ENCODE measurements at places on chromosomes 13 and 19.

DNA sequence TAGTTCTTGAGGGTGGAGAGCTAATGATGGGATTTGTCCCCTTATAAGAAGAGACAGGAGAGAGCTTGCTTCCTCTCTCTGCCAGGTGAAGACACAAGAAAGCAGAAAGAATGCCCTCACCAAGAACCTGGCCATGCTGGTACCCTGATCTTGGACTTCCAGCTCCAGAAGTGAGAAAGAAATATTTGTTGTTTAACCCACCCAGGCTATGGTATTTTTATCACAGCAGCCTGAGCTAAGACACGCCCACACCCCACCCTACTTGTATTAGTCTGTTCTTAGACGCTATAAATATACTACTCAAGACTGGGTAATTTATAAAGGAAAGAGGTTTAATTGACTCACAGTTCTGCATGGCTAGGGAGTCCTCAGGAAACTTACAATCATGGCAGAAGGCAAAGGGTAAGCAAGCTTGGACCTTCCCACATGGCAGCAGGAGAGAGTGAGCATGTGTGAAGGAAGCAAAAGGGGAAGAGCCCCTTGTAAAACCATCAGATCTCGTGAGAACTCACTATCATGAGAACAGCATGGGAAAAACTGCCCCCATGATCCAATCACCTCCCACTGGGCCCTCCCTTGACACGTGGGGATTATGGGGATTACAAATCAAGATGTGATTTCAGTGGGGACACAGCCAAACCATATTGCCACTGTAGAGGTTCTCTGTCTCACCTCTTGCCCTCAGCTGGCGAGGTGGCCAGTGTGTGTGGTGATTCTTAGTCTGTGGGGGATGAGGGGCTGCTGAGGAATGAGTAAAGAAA is 57.4 kb upstream of the RCBTB2 start:
- no peak for DNase-seq

GRCh38 chr13:82565201-82565600 is 1317.1 kb downstream of the SLITRK1 start:
- DNase-seq = no peak

DNA sequence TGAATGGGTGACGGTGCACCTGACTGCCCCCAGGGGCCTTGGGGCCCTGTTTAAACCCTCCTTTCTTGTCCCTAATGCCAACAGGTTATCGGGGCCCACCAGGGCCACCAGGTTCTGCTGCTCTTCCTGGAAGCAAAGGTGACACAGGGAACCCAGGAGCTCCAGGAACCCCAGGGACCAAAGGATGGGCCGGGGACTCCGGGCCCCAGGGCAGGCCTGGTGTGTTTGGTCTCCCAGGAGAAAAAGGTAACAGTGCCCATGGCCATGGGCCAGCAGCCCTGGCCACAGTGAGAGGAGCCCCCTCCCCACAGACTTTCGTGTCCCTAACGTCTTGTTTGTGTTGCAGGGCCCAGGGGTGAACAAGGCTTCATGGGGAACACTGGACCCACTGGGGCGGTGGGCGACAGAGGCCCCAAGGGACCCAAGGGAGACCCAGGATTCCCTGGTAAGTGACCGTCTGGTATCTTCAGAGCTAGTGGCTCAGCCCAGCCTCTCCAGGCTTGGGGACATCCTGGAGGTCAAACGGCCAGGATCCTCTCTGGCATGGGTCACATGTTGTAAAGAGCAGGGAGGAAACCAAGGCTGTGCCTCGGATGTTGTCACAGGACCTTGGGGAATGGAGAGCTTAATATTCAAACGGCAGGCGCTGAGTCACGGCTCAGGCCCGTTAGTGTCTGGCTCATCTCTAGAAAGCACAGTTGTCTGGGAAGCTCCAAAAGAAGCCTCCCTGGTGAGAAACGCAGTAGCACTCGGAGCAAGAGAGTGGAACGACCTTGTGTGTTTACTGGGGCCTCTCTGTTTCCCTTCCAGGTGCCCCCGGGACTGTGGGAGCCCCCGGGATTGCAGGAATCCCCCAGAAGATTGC is 58.3 kb downstream of the RAB20 start:
- DNase-seq = no peak

- no peak for DNase-seq
These were observed 19.5 kb upstream of the IFT88 start for GRCh38 chr13:20547479-20547908.

GRCh38 chr19:4596033-4596904 is 36.8 kb upstream of the SEMA6B start:
- DNase-seq = no peak

DNA sequence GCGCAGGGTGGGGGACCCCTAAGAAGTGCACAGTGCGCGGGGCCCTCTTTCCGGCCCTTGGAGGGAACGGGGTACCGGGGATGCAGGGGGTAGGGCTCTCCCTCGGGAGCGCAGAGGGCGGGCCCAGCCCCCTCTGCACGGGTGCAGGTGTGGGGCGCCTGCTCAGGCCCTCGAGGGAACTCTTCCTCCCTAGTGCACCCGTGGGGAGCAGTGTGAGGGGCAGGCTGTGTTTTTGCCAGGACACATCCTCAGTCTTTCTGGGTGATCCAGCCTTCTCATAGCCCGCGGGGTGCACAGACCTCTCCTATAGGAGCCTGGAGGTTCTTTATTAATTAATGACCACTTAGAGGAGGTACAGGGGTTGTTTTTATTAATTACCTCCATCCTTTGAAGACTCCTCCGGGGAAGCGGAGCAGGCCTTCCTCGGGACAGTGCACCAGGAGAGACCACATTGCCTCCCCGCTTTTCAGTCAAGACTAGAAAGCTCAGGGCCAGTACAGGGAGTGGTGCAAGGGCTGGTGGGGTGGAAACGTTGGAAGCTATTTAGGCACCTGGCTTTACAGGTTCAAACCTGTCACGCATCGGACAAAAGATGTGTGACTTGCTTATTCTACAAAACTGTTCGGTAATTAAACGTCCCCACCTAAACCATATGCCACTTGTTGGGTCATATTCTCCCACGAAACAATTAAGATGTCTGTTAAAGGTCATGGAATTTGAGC is 598 bp upstream of the GJB6 start:
- no peak for DNase-seq

- DNase-seq = no peak
These were observed 13.4 kb downstream of the CAPS start for GRCh38 chr19:5927441-5927821.

GRCh38 chr13:44142941-44143665 is 230.5 kb upstream of the SERP2 start:
- DNase-seq = no peak

DNA sequence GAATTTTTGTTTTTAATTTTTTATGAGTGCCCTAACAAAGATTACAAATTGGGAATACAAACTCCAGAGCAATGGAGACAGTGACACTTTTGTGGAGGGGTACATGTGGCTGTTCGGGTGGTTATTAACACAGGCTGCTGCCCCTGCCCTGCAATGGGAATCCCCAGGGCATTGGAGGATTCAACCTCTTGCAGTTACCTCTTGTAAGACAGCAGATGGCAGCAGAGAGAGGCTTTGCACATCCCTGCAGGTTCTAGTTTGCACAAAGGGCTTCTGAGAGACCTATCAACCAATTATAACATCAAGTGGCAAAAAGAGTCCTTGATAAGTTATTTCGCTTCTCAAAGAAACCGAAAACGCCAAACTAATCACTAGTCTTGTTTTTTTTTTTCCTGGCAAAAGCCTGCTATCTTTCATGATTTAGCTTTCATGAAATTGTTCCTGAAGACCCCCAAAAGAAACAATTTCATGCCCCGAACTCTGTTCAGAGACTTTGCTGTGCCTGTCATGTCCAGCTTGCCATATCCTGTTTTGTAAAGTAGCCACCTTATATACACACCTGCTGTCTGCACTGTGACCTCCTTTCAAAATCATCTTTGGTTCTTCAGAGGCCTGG is 10.4 kb downstream of the GJB2 start:
- no peak for DNase-seq

GRCh38 chr13:48443442-48444208 is 30.7 kb upstream of the LPAR6 start:
- no peak for DNase-seq

DNA sequence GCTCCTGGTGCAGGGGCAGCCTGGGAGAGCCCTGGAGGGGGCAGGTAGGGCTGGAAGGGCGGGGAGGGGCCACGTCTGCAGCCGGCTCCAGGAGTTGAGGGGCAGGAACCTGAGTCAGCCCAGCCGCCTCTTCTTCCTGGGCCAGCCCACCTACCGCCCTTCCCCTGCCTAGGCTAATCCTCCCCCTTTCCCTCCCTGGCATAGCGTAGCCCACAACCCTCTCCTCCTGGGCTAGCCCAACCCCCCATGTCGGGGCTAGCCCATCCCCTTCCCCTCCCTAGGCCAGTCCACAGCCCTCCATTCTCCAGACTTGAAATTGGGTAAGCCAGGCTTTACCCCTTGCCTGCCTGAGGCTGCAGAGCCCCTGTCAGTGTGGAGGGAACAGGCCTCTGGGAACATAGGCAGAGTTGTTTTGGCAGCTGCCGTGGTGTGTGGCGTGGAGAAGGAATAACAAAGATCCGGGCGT is 20.6 kb upstream of the WDR18 start:
- no peak for DNase-seq

GRCh38 chr13:73991884-73992283 is 142.3 kb downstream of the KLF12 start:
- DNase-seq = no peak

DNA sequence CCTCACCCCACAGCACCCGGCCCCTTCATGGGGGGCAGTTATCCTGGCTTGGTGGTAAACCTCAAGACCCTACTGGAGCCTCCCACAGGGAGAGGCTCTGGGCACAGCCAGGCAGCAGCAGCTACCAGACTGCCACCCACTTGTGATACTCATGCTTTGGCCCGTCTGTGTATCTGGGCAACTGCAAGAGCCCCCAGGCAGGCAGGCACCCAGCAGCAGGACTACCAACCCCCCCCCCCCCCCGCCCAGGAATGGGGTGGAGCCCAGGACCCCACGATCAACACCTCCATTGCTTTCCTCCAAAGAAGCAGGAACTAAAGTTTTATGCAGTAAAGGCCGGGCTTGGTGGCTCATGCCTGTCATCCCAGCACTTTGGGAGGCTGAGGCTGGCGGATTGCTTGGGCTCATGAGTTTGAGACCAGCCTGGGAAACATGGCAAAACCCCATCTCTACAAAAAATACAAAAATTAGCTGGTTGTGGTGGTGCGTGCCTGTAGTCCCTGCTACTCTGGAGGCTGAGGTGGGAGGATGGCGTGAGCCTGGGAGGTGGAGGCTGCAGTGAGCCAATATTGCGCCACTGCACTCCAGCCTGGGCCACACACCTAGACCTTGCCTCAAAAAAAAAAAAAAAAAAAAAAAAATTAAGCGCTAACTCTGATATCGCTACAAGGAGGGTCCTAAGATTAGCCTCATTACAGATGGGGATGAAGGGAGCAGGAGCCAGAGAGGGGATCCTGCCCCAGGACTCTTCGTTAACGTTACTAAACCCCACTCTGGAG is 1.1 kb upstream of the LYL1 start:
- DNase-seq = peak; percentile 87

- no peak for DNase-seq
These were observed 190.8 kb downstream of the TEX29 start for GRCh38 chr13:111511219-111511732.

- no peak for DNase-seq
These were observed 41.6 kb upstream of the SPRY2 start for GRCh38 chr13:80382576-80382975.

- no peak for DNase-seq
These were observed 1097.8 kb downstream of the PCDH17 start for GRCh38 chr13:58729361-58729760.

- DNase-seq = no peak
These were observed 38.4 kb upstream of the PEPD start for GRCh38 chr19:33559996-33560395.

DNA sequence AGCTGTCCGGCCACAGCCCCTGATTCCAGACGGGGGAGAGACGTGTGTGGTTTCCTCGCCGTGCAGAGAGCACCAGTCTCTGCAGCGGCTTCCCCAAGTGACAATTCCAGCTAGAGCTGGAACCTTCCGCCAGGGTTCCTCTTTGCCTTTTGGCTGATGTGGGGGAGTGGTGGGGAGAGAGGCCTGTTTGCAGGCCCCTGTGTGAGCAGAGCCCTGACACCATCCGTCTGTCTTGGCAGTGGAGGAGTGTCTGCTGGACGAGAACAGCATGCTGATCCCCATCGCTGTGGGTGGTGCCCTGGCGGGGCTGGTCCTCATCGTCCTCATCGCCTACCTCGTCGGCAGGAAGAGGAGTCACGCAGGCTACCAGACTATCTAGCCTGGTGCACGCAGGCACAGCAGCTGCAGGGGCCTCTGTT is 25.0 kb downstream of the LAMP1 start:
- DNase-seq = no peak

DNA sequence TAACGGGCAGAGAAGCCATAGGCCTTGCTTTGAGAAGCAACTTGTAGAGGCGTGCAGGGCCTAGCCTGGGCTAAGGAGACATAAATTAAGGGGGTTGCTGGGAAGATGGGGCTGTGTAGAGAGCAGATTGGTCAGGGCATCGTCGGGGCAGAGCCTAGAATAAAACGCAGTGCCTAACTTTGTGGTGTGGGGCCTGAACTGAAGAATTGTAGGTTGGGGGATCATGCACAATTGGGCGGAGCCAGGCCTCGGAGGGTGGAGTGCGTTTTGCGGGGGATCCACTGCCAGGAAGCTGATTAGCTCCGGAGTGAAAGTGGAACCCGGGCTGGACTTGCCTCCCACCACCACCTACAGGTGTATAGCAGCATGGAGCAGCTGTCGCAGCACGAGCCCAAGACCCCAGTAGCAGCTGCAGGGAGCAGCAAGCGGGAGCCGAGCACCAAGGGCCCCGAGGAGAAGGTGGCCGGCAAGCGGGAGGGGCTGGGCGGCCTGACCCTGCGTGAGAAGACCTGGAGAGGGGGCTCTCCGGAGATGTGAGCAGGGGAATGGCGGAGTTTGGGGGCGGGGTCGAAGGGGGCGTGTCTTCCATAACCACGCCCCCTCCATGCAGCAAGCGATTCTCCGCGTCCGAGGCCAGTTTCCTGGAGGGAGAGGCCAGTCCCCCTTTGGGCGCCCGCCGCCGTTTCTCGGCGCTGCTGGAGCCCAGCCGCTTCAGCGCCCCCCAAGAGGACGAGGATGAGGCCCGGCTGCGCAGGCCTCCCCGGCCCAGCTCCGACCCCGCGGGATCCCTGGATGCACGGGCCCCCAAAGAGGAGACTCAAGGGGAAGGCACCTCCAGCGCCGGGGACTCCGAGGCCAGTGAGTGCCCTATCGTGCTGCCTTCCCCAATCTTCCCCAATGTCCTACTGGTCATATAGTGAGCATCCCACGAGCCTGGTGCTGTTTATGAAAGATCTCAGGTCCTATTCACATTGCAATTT is 13.8 kb downstream of the DNASE2 start:
- DNase-seq = no peak

DNA sequence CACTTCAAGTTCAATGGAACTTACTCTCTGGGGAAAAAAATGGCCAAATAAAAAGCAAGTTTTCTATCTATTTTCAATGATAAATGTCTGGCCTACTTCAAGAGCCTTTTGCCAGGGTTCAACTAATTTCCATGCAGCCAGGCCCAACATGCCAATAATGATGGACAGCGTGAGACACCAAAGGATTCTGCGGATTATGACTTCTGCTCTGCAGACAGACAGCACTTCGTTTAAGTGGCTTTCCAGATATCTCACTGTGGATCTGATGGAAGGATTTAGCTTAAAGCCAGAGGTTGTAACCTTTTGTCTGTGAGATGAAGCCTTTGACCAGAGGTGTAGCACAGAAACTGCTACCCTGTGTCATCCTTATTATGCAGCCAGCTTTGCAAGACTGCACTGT is 614.2 kb downstream of the DCT start:
- DNase-seq = no peak

- DNase-seq = no peak
These were observed 69.3 kb downstream of the NHLRC3 start for GRCh38 chr13:39107561-39107960.

- DNase-seq = no peak
These were observed 30.0 kb upstream of the KBTBD7 start for GRCh38 chr13:41224113-41225110.
